ENCODE measurements at places on chromosomes 6 and 20.

GRCh38 chr6:40323881-40324634 lies 263.1 kb downstream of the LRFN2 start:
- no peak for DNase-seq

DNA sequence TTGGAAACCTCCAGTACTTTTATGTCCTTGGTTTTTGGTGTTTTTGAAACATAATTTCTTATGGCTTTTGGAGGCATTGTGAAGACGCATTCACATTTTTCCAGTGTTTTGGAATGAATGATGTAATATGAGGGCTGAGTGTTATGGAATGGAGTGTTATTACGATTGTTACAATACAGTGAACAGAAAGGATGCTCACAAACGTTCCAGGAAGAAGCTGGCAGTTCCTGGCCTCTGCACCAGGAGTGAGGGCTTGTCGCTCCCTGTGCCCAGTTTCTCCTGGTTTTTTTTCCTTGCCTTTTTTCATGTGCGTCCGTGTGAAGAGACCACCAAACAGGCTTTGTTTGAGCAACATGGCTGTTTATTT lies 20.3 kb downstream of the GMPR start:
- DNase-seq, result no peak

DNA sequence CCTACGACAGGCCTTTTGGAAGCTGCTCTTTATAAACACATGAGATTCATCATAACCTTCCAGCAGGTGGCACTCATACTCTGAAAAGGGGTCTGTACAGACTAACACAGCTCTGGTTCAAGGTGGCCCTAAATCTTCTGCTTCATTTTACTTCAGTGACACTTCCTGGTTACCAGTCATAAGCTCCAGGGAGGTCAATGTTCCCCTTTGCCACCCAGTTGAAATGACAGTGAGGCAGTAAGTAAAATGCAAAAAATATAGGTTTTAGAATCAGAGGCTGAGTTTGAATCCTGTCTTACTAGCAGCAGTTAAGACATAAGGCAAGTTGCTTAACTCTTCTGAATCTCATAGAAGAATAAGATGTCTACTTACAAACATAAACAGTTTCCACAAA lies 132.8 kb downstream of the CDK19 start:
- peak; percentile 36 for DNase-seq

GRCh38 chr6:142367501-142368018 lies 65.8 kb downstream of the ADGRG6 start:
- DNase-seq, result no peak

GRCh38 chr6:136435101-136435500 lies 115.1 kb downstream of the MAP7 start:
- no peak for DNase-seq

DNA sequence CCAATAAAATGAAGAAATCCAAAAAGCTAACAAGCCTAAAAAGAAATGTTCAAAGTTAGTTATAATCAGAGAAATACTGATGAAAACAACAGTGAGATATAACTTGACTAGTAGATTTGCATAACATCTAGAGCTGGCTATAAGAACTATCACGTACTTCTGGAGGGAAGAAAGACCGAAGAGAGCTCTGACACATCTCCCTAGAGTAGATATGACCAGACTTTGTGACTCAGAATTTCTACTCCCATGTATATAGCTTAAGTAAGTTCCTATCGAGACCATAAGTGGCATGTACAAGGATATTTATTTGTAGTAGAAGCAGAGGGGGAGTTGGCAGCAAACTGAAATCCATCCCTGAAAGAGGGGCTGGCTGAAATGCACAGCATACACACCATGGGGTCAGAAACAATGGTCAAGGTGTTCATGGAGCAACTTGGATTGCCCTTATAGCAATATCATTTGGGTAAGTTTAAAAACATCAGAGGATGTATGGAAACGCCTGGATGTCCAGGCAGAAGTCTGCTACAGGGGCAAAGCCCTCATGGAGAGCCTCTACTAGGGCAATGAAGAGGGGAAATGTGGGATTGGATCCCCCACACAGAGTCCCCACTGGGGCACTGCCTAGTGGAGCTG lies 25.6 kb upstream of the IL17A start:
- DNase-seq, result no peak

- DNase-seq, result no peak
These were observed 79.5 kb upstream of the TCF21 start for GRCh38 chr6:133809406-133809805.

DNA sequence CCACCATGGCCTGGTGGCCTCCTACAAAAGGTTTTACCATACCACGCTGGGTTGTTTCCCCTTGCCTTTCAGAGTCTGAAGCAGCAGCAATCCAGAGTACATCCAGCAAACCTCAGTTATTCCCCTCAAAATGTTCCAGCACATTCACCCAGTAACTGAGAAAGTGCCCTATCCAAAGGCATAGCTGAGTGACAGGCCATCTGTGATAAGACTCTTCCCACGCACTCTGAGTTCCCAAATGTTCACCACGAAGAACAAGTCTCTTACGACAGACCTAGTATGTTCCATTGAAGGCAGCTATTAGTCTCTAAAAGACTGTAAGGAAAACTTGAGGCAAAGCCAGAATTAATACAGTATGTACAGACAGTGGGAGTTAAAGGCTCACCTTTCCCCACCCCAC lies 31.6 kb upstream of the C20orf144 start:
- DNase-seq, result no peak

- no peak for DNase-seq
These were observed 729 bp downstream of the ATG5 start for GRCh38 chr6:106324726-106325335.

- no peak for DNase-seq
These were observed 284.7 kb downstream of the CDH26 start for GRCh38 chr20:60242836-60243505.

DNA sequence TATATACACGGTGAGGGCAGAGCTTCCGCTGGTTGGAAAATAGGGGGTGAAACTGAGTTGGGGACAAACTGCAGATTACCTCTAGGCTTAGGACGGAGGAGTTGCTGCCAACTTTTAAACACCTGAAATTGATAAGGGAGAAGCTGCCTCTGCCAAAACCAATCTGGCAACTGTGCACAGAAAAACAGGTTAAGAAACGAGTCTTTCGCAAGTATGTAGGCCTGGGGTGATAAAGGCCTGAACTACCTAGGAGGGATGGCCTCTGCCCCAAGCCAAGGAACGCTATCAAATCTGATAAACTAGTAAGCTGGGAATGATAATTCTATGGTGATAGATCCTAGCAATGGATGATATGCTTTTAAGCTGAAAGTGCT lies 149.9 kb upstream of the QKI start:
- DNase-seq, result no peak

DNA sequence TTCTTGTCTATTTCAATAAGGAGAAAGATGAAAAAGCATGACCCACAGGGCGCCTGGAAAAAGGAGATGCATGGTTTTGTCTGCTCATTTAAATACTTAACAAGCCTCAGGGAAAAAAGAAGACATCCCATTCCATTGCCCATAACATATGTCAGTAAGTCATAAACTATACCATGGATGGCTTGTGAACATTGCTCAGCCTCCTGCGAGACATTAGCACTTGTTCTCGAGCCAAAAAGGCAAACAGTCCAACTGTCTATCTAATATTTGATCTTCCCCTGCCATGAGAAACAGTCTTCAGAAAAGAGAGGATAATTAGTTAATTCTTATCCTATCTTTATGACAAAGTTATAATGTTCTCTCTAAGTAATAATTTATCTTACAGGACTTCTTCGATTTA lies 527.4 kb downstream of the HACE1 start:
- DNase-seq, result no peak

GRCh38 chr20:6269168-6269873 lies 146.5 kb upstream of the FERMT1 start:
- DNase-seq, result no peak

- no peak for DNase-seq
These were observed 159.3 kb upstream of the PLCB4 start for GRCh38 chr20:8909596-8909995.

DNA sequence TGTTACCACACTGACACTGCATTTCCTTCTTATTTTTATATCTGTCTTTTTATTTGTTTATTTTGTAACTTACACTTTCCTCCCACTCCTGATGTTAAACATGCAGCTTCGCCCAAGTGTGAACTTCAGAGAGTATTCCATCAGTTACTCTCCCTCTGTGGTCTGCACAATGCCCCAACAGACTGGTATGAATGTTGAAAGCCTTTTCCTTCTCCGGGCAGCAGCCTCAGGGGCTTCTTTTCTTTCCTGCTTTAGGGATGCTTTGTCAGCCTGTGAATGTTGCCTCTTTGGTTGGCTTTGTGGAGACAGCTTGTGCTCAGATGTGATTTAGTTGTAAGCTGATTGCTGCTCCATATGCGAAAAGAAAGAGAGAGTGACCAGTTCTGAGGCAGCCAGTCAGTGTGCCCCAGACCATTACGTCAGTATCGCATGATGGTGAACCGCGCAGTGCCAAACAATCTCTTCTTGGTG lies 44.0 kb downstream of the SMPDL3A start:
- DNase-seq, result no peak

DNA sequence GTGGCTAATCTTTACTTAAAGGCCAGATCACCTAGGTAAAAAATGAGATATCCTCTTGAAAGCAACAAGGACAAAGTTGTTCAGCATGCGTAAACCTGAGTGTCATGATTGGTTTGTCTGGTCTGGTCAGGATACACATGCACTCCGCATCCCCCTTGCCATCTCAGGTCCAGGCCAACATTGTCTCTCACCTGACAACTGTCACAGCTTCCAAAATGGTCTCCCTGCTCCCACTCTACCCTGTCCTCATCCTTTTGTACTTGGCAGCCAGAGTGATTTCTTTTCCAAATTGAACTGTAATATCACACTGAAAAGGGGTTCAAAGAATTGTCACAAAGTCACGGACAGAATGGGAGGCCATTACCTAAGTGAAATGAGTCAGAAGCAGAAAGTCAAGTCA lies 21.1 kb upstream of the APCDD1L start:
- DNase-seq, result no peak

DNA sequence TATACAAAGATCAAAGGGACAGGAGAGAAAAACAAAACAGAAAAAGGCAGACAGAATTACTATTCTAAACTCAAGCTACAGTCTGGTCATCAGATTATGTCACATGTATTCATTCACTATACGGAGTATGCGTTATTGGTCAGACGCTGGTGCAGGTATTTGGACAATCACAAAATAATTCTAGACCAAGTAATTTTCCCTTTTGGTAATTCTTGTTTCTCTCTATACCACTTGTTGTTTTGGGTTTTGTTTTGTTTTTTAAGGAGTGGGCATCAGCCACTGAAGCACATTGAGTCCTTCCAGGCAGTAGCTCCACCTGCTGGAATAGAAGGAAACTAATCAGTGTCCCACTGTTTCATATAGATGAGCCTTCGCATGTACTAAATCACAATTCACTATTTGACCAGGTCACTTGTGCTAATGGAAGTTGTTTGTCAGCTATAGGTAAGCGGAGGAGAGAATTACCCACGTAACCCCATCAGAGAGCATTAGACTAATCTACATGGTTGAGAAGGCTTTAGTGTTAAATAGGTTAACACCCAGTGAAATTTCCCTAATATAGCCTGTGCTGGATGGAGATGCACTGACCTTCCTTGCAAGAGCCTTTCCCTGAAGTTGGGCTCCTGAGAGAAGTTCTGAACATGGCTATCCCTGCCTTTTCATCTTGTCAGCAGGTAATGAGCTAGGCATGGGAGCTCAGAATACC lies 77.9 kb downstream of the TNFAIP3 start:
- no peak for DNase-seq

- no peak for DNase-seq
These were observed 32.7 kb downstream of the PLN start for GRCh38 chr6:118580585-118581419.

DNA sequence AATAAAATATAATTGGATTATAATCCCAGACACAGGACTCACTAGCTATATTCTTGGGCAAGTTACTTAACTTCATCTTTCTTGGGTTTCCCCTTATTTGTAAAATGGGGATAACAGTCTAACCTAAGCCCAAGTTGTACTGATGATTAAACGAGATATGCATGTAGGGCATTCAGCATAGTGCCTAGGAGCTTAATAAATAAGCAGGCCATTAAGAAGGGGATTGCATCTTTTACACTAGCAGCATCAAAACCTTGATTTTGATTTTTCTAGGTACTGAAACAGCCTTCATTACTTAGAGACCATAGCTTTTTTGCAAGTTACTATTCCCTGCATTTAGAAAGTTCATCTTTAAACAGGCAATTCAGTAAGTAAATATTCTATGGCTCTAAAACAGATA lies 2.2 kb upstream of the QKI start:
- no peak for DNase-seq

DNA sequence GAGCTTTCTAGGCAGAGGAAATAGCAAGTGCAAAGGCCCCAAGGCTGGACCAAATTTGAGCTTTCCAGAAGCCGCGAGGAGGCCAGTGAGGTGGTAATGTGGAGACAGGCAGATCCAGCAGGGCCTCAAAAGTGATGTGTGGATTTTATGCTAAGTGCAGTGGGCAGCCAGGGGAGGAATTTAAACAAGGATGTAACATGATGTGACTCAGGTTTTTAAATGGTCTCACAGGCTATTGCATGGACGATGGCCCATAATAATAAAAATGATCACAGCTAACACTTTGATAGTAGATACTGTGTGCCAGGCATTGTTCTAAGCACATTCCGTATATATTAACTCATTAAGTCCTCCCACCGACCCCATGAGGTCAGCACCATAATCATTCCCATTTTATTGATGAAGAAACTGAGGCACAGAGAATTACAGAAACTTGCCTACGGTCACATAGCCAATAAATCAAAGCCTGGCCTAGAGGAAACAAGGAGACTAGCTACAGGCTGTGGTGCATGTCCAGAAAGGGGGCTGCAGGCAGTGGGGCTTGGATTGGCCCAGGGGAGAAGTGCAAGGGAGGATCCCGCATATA lies 18.0 kb upstream of the PREX1 start:
- no peak for DNase-seq

DNA sequence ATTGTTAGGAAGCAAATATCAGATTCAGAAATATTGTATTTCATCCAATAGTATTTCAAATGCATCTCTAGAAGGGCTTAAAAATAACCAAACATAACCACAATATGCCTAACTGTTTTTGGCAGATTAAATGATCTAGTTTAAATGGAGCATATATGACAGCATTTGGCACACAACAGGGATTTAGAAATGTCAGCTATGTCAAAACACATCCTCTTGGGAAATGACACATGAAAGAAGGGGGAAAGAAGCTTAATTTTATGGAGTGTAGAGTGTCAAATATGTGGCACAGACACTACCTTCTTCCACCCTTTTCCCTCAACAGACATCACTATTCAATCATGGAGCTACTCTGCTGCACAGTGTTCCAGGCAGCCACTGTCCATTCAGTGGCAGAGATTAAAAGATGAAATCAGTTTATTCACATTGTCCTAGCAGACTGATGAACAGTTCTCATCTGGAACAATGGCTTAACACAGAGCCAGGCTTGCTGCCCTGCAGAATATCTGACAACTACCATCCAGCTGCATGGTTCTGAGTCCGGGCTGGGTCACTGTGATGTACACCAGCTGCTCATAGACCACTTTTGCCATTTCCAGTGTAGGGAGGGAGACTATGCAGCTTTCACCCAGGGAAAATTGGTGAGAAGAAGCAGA lies 349.8 kb downstream of the DHX35 start:
- DNase-seq, result no peak

GRCh38 chr6:43714311-43715055 lies 26.9 kb upstream of the MRPS18A start:
- DNase-seq, result no peak

Measured in NCI-H187 (cell line).